NCI-H1436 treated with DMSO at 0.1 percent for 48 hours (cell line): ENCODE measurements at places on chromosomes 11 and 22.

GRCh38 chr11:94862926-94863880 is 95.0 kb downstream of the AMOTL1 start:
- DNase-seq = no peak

DNA sequence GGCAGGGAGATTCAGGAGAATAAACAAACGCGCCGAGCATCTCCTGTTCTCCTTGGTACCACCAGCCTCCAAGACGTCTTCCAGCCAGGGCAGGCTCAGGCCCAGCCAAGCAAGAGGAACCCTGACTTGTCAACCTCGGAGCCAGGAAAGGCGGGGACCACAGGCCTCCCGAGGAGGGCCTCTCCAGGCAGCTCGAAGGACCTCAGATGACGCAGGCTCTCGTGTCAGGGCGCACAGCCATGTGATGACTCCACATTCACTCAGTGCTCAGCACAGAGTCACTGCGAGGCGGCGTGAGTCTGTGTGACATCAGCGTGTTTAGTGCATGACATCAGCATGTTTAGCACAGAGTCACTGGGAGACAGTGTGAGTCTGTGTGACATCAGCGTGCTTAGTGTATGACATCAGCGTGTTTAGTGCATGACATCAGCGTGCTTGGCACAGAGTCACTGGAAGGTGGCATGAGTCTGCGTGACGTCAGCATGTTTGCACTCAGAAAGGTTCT is 241.4 kb downstream of the BRD1 start:
- DNase-seq = no peak

GRCh38 chr11:62706850-62707247 is 375 bp downstream of the BSCL2 start:
- no peak for DNase-seq

DNA sequence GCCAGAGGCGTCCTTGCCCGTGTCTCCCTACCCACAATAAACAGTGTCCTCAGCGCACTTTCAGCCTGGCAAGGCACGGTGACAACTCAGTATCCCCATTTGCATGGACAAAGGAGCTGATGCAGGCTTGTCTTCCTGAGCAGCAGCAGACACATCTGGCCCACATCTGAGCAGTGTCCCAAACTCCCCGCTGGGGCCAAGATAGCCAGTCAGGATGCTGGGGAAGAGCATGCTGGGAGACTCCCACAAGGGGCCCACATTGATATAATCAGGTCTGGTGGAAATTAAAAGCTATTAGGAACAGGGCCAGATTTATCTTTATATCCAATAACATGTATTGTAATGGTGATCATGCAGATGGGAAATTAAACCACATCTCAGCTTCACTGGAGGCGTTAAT is 24.7 kb downstream of the DSCAML1 start:
- DNase-seq = no peak

- no peak for DNase-seq
Measured at GRCh38 chr11:98180921-98181320, 839.8 kb upstream of the CNTN5 start.

DNA sequence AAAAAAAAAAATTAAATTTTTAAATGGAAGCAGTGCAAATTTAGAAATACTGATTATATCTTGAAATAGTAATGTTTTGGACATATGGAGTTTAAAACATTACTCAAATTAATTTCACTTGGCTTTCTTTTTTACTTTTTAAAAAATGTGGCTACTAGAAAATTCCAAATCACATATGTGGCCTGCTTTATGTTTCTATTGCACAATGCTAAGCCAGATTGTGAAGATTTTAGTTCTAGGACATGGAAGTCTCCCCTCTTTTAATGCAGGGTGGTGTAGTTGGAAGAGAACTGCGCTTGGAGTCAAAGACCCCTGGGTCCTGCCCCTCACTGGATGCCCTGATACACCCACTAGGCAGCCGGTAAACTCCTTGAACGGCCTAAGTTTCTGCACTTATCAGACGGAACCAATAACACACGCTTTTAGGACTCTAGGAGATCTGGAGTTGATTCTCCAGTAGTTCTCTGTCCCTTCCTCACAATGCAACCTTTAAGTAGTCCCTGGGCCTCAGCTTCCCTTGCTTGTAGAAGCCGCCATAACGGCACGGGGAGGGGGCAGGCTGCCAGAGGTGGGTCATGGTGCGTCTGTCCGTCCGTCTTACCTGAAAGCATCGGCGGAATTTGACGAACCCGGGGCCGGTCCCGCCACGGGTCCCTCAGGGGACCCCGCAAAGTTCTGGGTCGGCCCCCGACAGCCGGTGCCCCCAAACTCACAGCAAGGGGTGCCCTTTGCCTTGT is 505 bp downstream of the FAM227A start:
- no peak for DNase-seq

DNA sequence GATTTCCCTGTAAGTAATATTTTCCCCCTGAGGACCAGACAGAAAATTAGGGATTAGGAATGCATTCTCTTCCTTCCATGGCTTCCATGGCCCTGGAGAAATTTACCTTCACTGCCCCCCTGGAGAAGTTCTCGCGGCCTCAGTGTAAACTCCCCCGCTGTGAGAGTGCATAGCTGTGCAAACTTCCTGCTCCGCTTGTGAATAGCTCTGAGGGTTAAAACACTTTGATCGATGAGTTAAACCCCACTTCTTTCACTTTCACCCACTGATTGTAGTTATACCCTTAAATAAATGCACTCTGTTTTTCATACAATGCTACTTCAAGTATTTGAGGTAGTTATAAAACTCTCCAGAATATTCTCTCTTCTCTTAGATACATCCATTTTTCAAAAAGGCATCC is 190.8 kb downstream of the DSCAML1 start:
- no peak for DNase-seq
